Hematopoietic multipotent progenitor cell treated with erythropoietin and hydrocortisone succinate and interleukin-3 and kit ligand, for 15 days (in vitro differentiated cells): ENCODE measurements at places on chromosomes 2 and 18.

GRCh38 chr2:137525132-137525531, 439.1 kb upstream of the HNMT start:
- DNase-seq = no peak

- no peak for DNase-seq
Observed at GRCh38 chr2:222959358-222959757, 92.6 kb upstream of the KCNE4 start.

DNA sequence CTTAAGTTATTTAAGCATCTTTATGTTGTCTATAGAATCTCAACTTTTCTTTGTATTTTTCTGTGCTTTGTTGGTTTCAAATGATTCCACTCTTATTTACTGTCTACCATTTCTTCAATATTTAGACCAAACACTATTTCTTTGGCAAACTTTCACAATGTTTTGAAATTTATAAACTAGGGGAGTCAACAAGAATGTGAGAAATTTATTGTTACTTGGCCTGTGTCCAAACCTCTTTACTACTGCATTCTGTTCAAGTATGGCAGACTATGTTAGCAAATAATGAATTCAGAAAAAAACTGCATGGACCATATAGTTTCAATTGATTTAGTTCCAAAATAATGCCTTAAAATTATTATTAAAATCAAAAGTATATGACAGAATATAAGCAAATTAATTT, 470.2 kb downstream of the FBXO15 start:
- no peak for DNase-seq

GRCh38 chr2:170509452-170510193, 205.5 kb upstream of the SP5 start:
- no peak for DNase-seq

DNA sequence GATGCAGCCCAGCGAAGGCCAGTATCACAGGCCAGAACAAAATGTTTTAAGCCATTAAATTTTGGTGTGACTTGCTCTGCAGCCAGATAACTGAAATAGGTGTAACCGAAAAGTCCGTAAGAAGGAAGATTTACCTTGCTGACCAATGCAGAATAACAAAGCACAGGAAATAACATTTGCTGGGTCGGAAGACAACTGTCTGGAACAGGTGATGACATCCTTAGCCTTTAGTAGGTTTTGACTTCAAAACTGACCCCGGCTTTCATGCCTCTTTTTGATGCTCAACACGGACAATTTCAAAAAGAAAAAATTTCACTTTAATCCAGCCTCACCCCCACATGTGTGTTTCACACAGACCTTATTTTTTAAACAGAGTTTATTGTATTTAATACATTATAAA, 93.7 kb downstream of the KCTD1 start:
- no peak for DNase-seq

GRCh38 chr2:195408196-195408595, 248.8 kb upstream of the SLC39A10 start:
- no peak for DNase-seq

GRCh38 chr18:22182884-22183697, 13.7 kb downstream of the GATA6 start:
- no peak for DNase-seq

GRCh38 chr2:44787663-44788062, 153.8 kb upstream of the SIX3 start:
- no peak for DNase-seq

DNA sequence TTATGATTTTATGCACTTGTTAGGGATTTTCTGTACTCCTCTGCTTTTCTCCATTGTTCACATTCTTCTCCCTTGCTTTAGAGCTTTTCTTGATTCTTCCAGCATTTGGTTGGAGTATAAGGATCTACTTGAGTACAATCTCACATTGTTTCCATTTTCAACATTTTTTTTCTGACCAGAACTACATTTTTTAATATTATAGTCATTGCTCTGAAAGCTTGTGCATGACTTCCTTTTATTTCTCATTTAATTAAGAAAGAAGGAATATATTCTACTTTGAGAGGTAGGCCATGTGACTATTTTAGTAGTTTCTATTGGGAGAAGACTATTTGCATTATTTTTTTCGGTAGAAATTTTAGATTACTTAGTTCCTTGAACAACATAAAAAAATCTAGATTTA, 200.4 kb downstream of the TMEM247 start:
- DNase-seq = no peak
